ENCODE measurements at places on chromosomes 13 and 19.

DNA sequence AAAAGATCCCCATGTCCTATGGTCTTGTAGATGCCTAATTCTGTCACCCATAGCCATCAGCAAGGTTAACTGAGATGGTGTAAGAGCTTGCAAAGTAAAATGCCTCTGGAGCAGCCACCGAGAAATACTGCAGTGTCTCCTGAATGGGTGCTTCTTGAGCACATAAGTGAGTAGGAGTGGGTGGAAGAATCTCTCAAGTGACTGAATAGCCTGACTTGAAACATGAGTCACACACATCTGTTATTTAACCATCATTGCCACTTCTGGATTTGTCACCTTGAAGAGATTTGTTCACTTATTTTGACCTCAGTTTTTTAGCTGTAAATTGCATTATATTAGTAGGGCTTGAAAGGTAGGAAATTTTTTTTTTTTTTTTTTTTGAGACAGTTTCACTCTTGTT lies 2.3 kb downstream of the ZNF714 start:
- no peak for DNase-seq

DNA sequence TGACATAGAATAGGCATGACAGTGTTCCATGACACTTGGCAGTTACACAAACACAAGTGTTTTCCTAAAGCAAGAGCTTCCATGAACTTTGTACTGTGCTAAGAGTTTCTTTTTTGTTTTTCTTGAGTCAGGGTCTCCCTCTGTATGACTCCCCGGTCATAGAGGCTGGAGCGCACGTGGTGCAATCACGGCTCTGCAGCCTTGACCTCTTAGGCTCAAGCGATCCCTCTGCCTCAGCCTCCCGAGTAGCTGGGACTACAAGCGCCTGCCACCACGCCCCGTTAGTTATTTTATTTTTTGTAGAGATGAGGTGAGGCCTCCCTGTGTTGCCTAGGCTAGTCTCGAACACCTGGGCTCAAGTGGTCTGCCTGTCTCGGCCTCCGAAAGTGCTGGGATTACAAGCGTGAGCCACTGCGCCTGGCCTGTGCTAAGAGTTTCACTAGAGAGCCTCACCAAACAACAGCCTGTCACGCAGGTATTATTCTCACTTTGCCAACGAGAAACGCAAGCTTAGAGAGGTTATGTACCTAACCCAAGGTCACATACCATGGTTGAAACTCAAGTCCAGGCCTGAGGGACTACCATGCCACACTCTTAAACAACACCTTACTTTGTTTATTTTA lies 355.9 kb downstream of the KLF12 start:
- no peak for DNase-seq

- DNase-seq, result no peak
These were observed 2.6 kb downstream of the EPN1 start for GRCh38 chr19:55677572-55678028.

- no peak for DNase-seq
These were observed 114.1 kb upstream of the SOX1 start for GRCh38 chr13:111952814-111953213.

GRCh38 chr13:85286081-85286480 lies 513.1 kb downstream of the SLITRK6 start:
- DNase-seq, result no peak

DNA sequence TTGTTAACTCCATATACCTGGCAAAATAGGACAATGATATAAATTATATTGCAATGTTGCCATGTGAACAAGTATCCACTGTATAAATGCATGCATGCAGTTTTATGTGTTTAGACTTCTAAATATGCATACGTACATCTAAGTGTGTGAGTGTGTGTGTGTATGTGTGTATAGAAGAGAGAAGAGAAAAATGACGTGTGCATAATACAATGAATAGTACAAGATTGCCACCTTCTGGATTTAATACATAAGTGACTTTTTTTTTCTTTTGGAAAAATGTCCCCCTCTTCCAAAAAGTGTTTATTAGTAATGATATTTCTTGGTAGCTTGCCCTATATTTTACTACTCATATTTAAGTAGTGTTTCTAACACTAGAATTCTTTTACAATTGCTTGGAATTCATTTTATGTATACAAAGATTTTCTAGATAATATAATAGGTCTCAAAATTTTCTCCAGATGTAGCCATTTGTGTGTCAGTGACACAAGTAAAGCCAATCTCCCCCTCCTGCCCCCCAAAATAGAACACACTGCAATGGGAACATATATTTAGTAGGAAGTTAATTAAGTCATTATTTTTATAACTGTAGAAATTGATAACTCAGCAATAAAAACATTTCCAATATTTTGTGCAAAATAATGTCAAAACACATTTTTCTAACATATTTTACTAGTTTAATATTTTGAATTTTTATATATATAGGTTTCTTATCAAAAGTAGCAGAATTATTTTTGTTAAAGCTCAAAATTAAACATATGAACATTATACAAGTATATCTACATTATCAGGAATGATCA lies 783.3 kb upstream of the ATXN8OS start:
- no peak for DNase-seq

DNA sequence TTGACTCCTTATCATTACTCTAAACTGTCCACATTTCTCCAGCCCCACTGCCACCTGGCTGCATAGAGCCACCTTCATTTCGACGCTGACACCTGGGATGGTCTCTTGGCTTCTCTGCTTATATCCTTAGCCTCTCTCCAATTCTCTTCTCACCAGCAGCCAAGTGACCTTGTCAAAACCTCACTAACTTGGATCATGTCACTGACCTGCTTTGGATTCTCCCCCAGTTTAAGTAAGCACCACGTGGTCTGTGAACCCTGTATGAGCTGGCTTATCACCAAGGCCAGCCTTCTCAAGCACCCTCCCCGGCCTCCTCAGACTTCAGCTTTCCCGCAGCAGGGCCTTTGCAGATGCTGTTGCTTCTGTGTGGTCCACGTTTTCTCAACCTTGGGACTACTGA lies 12.3 kb upstream of the GGACT start:
- no peak for DNase-seq

- no peak for DNase-seq
These were observed 2020.1 kb upstream of the PCDH20 start for GRCh38 chr13:63435667-63436324.

- DNase-seq, result no peak
These were observed 299.7 kb upstream of the SGCG start for GRCh38 chr13:22880741-22881720.

GRCh38 chr13:46629811-46630413 lies 76.9 kb downstream of the LRCH1 start:
- DNase-seq, result no peak

DNA sequence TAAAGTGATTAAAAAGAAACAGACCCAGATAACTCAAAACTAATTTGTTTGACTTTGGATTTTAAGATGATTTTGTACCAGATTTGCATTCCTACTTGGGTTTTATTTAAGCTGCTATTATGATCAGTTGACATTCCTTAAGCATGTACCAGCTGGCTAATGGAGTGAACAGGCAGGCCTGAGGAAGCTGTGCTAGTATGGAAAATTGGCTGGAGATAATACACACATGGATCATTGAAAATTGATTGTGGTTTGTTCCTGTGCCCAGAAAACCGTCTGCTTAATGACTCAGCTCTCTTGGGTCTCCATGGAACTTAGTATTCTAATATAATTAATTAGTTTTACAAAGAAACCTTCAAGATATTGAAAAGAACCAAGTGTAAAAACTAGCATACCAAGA lies 22.6 kb downstream of the POLR1D start:
- DNase-seq, result no peak

GRCh38 chr19:12952488-12953137 lies 4.4 kb downstream of the GADD45GIP1 start:
- DNase-seq, result no peak

- no peak for DNase-seq
These were observed 35.3 kb downstream of the CEBPA start for GRCh38 chr19:33266974-33267484.

GRCh38 chr19:3712663-3713611 lies 4.8 kb downstream of the TJP3 start:
- no peak for DNase-seq

DNA sequence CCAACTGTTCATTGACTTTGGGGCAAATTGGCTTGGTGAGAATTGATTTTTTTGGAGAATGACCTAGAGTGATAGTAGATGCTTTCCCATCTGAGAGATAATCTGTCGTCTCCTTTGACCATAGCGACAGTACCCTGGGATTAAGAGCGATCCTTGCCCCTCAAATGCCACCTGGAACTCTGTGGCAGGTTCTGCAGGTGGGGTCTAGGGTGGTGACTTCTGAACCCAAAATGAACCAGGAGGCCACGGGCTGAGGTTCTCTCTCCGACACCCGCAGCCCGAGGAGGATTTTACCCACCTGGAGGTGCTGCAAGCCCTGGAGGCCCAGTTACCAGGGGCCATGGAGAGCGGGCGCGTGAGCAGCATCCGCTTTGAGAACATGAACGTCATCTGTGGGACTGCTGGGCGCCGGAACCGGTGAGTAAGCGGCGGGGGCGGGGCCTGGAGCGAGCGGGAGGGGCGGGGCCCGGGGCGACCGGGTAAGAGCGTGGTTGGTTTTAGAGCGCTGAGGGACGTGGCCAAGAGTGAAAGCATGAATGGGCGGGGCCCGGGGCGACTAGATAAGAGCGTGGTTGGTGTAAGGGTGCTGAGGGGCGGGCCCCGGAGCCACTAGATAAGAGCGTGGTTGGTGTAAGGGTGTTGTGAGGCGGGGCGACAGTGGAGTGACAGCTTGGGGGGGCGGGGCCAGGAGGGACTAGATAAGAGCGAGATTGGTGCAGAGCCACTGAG lies 8.6 kb downstream of the C19orf81 start:
- DNase-seq, result peak; percentile 75

DNA sequence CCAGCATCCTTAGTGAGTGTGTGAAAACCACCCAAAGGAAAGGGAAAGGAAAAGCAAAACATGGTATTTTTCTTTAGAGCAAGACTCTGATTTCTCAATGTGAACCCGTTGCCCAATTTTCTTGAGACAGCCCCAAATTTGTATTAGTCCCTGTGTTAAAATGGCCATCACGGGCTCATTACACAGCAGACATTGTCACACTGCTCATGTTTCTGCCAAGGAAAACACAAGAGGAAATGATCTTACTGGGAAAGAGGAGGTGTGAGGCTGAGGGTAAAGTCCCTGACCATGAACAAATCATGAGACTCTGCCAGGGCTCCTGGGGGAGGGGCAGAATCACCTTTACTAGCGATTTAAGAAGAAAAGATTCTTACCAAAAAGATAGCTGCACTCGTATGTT lies 54.4 kb downstream of the FAM124A start:
- no peak for DNase-seq

DNA sequence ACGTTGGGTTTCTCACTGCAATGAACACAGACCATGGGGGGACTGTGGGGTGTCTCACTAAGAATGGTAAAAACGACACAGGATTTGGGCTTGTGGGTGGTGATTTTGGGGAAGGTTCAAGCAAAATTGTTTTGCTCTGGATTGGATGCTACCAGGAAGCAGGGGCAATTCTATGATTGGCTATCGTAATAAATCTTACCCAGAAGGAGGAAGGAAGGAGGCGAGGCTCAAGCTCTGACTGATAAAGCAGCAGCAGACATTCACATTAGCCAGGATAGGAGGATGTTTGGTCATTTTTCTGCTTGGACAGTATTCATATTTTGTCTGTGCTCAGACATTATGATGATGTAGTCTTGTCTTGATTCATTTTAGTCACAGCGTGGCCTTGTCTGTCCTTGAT lies 1.5 kb downstream of the ZNF576 start:
- DNase-seq, result no peak

DNA sequence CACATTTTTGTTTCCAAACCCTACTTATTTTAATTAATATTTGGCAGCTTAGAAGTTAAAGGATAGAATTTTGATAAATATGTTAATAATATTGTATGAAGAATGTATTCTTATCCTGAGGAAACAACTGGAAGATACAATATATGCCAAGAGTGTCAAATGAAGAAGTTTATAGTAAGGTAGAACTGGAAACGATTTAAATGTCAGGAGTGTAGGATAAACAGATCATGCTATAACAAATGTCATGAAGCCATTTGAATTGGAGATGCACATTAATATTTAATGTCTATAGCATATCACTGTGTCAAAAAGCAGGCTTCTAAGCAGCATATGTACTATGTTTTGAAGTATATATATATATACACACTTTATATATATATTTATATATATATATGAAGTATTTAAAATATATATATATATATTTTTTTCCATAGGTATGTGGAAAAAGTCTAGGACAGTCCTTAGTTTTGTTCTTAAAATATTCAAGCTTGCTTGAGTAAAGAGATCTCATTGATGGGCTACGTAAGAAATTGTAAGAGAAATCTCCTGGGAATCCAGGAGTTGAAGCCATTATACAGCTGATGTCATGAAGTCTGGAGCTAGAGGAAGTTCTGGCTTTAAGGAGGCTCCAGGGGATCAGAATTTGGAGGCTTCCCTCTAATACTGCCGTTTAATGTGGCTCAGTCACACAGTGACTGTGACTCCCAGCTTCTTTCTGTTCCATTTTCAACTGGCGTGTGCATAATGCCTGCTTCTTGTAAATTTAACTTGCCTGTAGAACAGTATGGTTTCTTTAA lies 79.9 kb upstream of the MYCBP2 start:
- DNase-seq, result no peak

- DNase-seq, result no peak
These were observed 19.0 kb downstream of the PNPLA6 start for GRCh38 chr19:7554565-7554964.

GRCh38 chr19:55275851-55276719 lies 3.8 kb downstream of the HSPBP1 start:
- no peak for DNase-seq

DNA sequence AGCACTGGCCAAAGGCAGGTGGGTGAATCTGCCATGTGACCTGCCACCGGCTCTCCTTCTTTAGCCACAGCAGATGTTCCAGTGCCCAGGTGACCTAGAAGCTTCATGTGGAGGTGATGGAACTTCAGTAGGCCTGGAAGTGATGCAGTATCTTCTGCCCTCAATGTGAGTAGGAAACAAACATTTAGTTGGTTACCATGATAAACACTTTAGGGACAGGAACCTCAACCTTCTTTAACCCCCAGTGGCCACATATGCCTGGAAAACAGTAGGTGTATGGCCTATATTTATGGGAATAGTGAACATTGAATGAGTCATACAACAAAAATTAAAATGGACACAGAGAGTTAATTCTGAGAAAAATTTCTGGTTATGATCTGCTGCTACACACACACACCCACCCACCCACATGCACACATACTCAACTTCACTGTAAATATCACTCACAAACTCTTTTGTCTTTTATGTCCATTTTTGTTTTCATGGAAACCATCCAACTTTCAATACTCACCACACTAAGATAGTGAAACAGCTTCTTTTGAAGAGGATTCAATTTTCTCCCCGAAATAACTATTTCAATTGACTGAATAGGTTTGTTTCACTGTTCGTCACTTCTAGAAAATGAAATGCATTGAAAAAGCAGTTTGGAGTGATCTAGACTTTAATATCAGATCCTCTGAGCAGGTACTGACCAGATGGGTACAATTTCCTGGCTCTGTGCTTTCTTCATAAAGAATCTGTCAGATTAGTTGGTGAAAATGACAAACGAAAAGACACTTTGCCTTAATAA lies 97.3 kb downstream of the STARD13 start:
- no peak for DNase-seq

DNA sequence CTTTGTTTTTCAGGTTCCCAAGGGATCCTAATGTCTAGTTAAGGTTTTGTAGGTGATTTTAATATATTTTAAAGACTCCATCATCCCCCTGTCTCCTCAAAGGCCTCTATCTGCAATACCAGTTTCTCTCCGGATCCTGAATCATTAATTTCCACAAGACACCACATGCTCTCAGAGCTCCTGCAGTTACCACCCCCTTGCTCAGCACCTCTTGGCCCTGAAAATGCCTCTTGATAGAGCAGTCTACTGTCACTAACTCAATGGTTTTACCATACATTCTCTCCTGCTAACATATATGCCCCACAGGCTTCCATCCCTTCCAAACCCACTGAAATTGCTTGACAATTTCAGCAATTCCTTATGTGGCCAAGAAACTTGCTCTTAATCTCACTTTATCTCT lies 1.9 kb upstream of the PEG3 start:
- DNase-seq, result no peak

All from activated CD4-positive, alpha-beta T cell treated with anti-CD3 and anti-CD28 coated beads for 4 hours (primary cell).